AG04449 (cell line): ENCODE measurements at places on chromosomes 6 and 20.

- DNase-seq, result no peak
Measured at GRCh38 chr6:95548188-95548786, 29.0 kb upstream of the MANEA start.

GRCh38 chr6:107357031-107357430 is 102.3 kb downstream of the PDSS2 start:
- DNase-seq, result no peak

GRCh38 chr20:50283922-50284810 is 93.5 kb downstream of the CEBPB start:
- DNase-seq, result no peak

DNA sequence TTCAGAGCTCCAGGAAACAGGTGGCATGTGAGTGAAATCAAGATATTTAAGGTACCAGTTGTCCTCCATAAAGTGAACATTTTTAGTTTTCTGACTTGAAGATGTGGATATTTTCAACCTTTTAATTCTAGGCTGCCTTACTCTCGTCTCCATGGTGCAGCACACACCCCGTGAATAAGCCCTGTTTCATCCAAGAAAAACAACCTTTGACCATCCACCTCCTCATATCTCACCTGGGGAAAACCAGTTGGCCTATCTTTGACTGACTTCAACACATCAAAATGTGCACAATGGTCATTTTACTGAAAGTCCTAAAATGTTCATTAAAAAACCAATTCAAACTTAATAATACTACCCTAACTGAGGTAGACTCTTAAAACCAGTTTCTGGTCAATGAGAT is 73.8 kb upstream of the CD2AP start:
- DNase-seq, result no peak
